Cerebellar cortex (tissue), 1 donor: ENCODE measurements at places on chromosomes 3 and 15.

- DNase-seq = no peak
These were observed 298.3 kb downstream of the MEX3B start for GRCh38 chr15:81747482-81747881.

DNA sequence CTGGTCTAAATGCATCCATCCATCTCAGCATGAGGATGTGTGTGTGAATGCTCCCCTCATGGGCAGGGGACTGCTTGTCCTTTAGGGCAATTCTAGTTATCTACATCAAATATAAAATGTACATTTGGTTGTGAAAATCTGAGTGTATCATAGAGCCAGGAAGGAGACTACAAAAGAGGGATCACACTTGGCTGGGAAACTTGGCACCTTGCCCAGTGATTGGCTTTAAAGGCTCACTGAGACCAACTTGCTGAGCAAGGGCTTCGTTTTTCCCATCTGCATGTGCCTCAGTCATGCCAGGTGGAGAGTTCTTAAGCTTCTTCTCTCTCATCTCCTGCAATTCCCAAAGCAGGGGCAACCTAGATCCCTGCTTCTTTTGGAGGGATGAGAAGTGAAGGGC is 5.2 kb downstream of the CAPN3 start:
- no peak for DNase-seq

GRCh38 chr15:47383102-47383501 is 334.2 kb upstream of the SEMA6D start:
- DNase-seq = no peak

DNA sequence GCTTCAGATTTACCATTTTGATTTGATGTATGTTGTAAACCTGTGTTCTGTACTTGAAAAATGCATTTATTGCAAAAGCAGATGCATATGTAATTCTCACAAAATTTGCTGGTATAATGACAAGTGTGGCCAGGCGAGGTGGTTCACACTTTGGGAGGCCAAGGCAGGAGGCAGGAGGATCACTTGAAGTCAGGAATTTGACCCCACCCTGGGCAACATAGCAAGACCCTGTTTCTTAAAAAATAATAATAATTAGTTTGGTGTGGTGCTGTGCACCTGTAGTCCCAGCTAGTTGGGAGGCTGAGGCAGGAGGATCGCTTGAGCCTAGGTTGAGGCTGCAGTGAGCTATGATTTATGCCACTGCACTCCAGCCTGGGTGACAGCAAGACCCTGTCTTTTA is 4.7 kb upstream of the HYKK start:
- no peak for DNase-seq

- no peak for DNase-seq
These were observed 27.6 kb upstream of the ARL6 start for GRCh38 chr3:97736928-97737327.

GRCh38 chr3:6018456-6018855 is 830.9 kb downstream of the EDEM1 start:
- DNase-seq = no peak

DNA sequence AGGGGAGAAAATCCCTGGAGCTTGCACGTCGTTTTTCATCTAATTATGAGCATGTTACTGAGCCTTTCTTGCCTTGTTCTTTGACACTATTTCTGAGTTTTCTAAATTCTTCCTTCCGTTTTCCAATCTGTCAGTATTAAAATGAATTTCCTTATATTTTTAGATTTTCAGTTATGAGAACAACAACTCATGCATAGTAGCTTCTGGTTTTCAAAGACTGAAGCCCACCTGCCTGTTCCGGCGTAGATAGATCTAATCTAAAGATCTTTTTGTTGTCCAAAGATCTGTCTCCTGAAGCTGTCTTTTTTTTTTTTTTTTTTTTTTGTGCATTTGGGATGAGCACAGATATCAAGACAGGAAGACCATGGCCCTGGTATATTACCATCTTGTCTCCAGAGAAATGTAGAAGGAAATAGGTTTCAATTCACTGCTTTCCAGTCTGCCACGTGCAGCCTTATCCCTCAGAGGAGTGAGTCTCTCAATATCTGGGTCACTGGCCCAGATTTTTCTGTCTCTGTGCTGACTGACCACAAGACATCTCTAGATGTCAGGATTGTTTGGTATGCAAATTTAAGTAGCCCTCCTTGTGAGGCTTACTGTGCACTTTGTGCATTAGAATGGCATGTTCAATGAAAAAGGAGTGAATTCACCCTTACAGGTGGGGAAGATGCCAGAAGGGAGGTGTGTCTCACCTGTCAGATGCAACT is 222.3 kb upstream of the TMC3 start:
- no peak for DNase-seq
